Stimulated activated CD8-positive, alpha-beta memory T cell treated with anti-CD3 and anti-CD28 coated beads, Interleukin-4, amount 100 ng/mL, for 1 hour (primary cell): ENCODE measurements at places on chromosomes 16 and 17.

GRCh38 chr16:2904922-2905240 lies 6.8 kb upstream of the FLYWCH1 start:
- DNase-seq: no peak

- no peak for DNase-seq
These were observed 85.3 kb downstream of the OR1D5 start for GRCh38 chr17:2978116-2978515.

GRCh38 chr17:75721463-75722011 lies 278 bp downstream of the ITGB4 start:
- no peak for DNase-seq

DNA sequence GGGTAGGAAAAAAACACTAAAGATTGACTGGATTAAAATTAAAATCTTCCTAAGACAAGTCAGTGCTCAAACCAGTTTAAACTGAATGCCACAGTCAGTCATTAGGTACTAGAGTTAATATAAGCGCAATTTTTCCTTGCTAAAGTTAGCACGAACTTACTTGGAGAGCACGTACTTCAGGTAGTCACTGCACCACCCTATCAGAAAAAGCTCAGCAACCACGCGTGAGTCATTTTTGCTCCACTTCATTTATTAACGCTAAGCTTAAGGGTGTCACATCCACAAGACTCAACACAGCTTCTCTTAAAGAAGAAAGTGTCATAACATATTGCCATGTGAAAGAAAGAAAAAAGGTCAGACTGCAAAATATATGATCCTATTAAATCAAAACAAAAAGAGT lies 53.1 kb downstream of the TEX2 start:
- DNase-seq: no peak

DNA sequence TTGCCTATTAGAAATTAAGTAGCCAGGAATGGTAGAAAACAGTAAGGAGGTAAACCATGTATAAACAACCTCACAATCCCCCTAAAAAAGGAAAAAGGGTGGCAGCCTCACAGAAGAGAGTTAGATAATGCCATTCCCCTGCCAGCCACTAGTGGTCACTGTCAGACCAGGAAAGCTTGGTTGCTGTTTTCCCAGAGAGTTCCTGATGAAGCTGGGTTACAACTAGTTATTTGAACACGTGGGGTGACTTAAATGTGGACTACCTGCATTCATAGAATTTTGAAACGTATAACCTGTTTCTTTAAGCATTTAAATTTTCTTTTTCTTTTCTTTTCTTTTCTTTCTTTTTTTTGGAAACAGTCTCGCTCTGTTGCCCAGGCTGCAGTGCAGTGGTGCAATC lies 5.8 kb downstream of the GPRC5C start:
- no peak for DNase-seq

DNA sequence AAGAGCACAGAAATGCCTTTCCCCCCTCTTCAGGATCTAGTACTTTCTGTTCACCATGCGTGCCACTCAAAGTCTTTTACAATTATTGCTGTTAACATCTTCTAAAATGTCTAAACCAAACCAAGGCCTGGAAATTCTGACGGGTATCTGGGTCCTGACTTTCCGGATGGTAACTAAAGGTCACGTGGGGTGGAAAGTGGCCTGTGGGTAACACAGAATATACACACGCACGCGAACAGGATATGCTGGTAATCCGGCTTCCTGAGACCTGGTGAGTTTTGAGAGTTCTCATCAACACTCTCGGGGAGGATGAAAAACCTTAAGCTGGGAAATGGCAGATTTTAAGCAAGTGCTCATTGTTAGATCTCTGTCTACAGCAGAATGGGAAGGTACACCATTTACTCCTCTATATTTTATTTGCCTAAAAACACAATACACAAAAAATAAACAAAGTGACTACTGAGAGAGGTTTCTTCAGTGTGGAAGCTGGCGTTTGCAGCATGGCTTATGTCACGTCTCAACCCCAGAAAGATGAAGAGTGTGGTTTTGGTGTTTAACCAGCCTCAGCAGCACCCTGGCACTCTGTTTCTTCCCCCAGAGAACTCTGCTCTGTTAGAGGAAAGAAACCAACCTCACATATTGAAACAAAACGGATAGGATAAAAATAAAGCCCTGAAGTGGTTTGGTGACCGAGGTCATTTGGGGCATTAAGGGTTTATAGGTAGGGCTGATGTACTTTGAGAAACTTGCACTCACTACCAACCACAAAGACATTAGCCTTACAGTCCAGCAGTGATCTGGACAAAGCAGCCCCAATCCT lies 37.3 kb downstream of the SMG6 start:
- peak; percentile 61 for DNase-seq

DNA sequence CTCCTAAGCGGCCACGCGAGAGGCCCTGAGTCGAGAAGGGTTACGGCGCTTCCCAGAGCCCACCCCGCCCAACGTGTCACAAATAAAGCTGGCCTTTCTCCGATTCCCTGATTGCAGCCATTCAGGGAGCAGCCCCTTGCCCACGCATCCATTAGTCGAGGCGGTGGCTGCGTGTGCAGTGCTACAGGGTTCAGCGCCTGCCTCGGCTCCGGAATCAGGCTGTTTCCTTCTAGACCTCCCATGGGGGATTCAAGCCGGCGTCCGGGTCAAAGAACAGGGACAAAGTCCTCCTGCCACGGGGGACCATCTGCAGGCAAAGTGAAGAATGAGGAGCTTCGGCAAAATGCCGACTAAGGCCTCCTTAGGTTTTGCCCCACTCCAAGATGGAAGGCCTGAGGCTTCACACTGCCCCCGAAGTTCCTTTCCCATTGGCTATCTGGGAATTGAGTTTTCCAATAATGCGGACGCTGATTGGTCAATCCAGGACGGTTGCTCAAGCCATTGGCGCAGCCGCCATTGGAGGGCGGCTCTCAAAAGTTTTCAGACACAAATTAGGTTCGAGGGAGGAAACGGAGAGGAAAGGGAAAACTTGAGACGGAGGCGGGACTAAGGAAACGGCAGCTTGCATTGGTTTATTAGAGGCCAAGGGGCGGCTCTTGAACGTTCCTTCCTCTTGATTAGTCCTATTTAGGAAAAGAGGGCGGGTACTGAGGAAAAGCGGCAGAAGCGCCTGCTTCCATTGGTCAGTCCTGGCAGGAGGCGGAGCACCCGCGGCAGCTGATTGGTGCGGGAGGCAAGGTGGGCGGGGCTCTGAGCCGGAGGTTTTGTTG lies 430 bp upstream of the KATNB1 start:
- DNase-seq: peak; percentile 93

GRCh38 chr17:53516636-53517035 lies 306.1 kb upstream of the KIF2B start:
- no peak for DNase-seq

DNA sequence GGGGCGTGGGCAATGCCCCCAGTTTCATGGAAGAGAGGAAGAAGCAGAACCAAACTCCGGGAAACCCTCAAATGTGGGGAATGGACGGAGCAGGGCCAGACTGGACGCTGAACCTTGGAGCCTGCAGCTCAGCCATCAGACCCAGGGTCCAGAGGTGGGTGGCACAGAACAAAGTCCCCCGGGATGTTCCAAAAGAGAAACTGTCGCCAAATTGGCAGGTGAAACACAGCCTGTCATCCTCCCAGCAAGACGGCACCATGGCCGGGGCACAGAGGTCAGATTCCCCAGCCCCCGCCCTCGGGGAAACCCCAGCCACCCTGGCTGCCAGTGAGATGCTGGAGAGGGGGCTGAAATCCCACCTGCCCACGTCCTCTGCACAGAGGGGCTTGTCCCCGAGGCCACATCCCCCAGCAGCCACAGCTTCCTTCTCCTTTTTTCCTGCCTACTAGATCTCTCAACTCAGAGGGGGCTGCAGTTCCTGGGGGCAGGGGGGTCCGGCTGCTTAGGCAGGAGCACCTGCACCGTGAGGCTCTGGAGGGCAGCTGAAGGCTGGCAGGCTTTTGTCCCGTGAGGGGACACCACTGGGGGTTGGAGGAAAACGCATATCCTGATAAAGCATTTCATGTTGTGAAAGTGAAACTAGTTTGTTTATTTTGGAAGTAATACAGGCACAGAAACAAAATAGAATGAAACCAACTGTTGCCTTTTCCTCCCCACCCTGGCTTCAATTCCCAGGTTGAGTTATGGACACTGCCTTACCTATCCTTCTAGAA lies 1.2 kb upstream of the SECTM1 start:
- no peak for DNase-seq

DNA sequence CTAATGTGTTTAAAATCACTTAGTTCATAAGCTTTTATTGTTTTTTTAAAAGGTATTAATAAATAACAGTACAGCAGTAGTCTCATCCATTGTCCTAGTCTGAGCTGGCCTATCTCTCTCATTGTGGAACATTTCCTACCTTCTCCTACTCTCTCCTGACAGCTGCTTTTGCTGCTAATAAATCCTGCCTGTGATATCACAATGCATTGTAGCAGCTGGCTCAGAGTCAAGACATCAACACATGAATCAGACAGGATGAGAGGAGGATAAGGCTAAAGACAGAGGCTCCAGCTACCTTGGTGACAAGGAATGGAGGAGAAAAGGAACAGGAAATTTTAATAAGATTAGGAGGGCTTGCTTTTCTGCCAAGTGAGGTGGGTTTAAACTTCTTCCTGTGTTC lies 626.1 kb downstream of the HS3ST4 start:
- DNase-seq: no peak

GRCh38 chr16:3662601-3663000 lies 8.1 kb downstream of the DNASE1 start:
- no peak for DNase-seq

- DNase-seq: no peak
These were observed 41.6 kb upstream of the IRX6 start for GRCh38 chr16:55282441-55282840.

DNA sequence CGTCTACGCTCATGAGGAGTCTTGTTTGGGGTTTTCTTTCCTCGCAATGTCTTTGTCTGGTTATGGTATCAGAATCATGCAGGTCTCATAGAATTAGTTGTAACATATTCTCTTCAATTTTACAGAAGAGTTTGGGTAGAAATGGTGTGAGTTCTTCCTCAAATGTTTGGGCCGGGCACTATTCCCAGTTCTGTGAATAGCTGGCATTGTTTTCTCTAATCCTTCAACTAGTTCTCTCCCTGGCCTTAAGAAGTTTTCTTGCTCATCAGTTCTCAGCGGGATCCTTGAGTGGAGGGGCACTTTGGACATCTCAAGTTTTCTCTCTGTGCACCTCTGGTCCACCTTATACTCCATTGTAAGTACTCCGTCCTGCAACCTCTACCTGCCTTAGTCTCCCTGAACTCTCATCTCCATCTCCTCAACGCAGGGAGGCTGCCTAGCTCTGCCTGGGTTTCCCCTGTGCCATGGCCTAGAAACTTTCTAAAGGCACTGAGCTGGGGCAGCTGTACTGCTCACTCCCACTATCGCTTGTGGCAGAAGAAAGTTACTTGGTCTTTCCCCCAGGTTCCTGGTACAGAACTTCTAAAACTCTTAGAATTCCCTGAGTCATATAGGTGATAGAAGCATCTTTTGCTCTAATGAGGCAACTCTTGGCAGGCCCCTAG lies 16.9 kb downstream of the NSMCE1 start:
- no peak for DNase-seq

DNA sequence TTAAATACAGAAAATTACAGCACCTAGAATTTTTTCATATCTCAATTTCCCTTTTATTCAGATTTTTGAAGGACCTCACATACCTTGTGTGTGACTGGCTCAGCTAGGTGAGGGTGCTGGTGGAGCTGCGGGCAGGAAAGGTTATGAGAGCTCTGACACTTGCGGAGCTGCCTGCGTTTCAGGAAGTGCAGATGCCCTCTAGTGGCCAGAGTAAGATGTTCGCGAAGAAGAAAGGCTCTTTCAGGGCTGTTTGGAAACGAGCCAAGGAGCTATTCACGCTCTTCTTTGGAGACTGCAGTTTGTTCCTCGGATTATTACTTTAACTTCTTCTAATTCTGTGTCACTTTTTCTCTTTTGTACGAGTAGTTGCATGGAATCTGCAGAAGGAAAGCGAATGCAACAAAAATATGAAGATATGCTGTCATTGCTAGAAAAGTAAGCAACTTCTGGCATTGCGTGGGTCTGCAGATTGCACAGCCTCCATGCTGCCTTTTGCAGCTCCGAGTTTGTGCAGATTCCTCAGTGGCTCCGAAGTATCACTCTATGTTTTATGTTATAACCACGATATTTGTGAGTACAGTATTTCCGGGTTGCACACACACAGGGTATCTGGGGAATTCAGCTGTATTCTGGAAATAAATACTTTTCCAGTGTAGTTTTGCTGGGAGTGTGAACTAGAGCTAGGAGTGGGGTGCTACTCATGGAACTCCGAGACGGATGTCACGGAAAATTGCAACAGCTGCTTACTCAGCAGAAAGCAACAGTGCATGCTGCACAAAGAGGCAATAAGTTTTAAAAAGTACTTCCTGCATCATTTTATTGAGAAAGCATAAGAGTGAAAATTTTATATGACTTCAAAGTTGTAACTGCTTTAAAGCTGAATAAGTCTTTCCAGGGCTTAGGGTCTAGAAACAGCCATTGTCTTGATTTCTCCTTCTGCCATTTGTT lies 46.3 kb downstream of the DNAH9 start:
- no peak for DNase-seq

- no peak for DNase-seq
These were observed 23.4 kb upstream of the METRNL start for GRCh38 chr17:83055911-83056582.

DNA sequence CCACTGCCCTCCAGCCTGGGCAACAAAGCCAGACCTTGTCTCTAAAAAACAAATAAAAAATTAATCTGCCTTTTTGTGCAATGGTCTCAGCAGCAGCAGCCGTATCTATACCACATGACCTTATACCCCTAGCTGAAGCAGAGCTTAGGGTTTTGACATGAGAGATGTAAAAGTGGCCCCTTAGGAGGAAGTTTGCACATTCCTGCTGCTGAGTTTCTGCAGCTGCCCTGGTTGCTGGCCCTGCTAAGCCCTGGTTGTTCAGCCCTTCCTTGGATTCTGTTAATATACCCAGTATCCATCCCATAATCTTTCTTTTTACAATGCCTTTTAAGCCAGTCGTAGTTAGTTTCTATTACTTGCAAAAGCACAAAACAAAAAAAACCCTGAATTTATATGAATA lies 33.0 kb upstream of the PRKCB start:
- DNase-seq: no peak

GRCh38 chr16:90032674-90033331 lies 13.5 kb upstream of the DBNDD1 start:
- DNase-seq: no peak

- DNase-seq: no peak
These were observed 51.7 kb downstream of the TBX4 start for GRCh38 chr17:61503961-61504360.

DNA sequence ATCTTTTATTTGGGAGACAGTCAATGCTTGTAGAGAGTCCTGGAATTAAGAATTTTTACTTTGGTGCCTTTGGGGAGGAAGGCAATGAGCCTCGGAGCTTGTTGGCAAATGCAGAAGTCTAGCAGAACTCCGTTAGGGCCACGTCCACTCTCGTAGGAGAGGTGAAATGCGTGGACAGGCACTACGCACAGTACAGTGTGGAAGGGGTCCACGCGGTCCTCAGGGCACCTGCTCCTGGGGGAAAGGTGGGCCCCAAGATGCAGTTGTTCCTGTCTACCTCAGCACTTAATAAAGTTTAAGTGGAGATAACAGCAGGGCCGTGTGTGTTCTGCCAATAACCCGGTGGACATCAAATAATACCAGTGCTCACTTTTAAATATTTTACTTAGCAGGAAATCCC lies 1.8 kb downstream of the RAB11FIP3 start:
- no peak for DNase-seq

GRCh38 chr17:8212312-8213180 lies 2.2 kb upstream of the AURKB start:
- DNase-seq: no peak

- DNase-seq: no peak
These were observed 32.7 kb upstream of the SSTR2 start for GRCh38 chr17:73132085-73132492.
